T-helper 22 cell (primary cell): ENCODE measurements at places on chromosomes 1 and 21.

DNA sequence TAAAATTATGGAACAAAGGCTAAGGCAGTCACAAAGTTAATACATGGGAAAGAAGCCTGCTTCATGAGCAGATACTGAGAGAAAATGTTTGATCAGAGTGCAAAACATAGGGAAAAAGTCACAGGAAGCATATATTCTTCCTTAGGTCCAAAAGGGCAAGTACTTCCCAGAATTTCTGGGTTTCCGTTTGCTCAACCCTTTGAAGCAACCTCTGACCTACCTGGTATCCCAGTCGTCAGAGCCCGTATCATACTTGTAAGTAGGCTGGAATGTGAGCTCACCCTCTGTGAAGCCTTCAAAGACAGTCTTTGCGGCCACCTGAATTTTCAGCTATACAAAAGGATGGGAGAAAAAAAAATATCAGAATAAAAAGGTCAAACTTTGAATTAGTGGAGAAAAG is 20.5 kb upstream of the MTF1 start:
- DNase-seq = no peak

DNA sequence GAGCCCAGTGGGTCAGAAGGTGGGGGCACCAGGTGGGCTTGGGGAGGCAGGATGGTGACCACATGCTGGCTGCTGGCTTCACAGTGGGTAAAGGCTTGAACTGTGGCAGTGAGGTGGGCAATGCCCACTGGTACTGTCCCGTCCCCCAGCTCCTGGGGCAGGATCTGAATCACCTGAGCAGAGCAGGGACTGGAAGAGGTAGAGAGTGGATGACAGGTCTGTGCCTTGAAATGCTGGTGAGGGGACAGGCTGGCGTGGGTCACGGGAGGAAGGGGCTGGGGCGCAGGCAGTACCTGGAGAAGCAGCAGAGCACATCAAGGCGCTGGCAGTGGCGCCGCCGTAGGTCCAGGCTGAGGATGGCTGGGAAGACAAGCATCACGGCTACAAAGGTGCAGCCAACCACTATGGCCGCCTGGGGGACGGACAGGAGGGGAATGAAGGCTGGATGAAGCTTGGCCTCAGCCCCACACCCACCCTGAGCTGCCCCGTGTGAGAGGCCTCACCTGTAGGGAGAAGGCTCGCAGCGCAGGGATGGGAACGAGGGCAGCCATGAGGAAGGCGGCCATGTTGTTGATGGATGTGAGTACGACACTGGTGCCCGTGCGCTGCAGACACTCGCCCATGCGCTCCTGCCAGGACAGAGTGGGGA is 14.9 kb downstream of the PTCH2 start:
- DNase-seq = no peak

DNA sequence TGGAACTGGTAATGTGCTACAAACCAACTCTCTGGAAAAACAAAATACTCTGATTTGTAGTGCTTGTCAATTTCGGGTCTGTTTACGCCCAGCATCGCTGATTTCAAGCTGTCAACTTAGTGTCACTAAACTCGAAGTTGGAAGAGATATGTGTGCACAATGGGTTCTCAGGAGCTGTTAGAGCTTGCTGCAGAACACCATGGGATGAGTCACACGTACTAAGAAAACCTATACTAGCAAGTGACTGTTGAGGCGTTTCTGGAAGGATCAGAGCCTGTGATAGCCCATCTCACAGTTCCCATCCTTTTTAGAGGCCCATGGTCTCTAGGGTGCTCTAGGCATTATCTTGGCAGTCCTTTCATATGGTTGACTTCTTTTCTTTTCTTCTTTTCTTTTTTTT is 14.3 kb downstream of the GMEB1 start:
- no peak for DNase-seq

- peak; percentile 28 for DNase-seq
These were observed at the start of gene PIK3CD for GRCh38 chr1:9651565-9652378. Gene PIK3CD (plus strand): TSS chr1:9651731. CDS start chr1:9710456, 58,725 bp downstream.

- DNase-seq = no peak
These were observed 497.7 kb downstream of the NPHP4 start for GRCh38 chr1:5494518-5494917.

DNA sequence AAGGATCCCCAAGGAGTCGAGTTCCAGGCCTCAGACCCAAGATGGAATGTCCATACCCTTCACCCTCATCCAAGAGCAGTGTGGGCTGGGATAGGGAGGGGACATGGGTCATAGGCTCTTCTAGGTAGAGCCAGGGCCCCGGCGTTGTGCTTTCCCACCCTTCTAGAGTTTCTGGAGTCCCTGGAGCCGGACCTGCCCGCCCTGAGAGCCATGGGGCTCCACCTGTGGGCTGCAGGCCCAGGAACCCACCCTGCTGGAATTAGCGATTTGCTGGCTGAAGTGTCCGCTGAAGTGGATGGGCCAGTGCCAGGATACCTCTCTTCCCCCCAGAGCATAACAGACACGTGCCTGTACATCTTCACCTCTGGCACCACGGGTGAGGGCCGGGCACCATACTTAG is 1.1 kb downstream of the SLC27A3 start:
- no peak for DNase-seq

- DNase-seq = no peak
These were observed 65.4 kb downstream of the PLEKHA6 start for GRCh38 chr1:204294357-204294756.

- DNase-seq = no peak
These were observed 36.7 kb downstream of the ERI3 start for GRCh38 chr1:44318097-44319088.

DNA sequence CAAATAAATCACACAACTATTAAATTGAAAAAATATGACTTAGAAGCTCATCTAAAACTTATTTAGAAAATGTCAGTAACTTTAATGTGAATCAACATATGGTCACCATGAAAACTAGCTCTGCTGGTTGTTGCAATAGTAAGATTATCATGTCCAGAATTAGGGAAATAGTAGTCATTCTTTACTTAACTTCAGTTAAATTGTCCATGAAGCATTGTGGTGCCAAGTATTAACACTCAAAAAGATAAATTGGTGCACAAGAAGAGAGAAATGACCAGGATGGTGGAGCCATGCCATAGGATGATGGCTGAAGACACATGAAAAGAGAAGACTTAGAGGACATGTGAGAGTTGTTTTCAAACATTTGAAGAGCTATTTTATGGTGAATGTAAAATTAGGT is 130.2 kb upstream of the PTGFR start:
- DNase-seq = no peak
